CD4-positive, alpha-beta T cell treated with Interferon alpha-2 for 1 hour (primary cell): ENCODE measurements at places on chromosomes 16 and 17.

- DNase-seq = no peak
Observed at GRCh38 chr16:90018652-90019542, at the start of gene DBNDD1. DBNDD1 (minus strand) TSS chr16:90019456; CDS start chr16:90019341, 115 bp downstream.

DNA sequence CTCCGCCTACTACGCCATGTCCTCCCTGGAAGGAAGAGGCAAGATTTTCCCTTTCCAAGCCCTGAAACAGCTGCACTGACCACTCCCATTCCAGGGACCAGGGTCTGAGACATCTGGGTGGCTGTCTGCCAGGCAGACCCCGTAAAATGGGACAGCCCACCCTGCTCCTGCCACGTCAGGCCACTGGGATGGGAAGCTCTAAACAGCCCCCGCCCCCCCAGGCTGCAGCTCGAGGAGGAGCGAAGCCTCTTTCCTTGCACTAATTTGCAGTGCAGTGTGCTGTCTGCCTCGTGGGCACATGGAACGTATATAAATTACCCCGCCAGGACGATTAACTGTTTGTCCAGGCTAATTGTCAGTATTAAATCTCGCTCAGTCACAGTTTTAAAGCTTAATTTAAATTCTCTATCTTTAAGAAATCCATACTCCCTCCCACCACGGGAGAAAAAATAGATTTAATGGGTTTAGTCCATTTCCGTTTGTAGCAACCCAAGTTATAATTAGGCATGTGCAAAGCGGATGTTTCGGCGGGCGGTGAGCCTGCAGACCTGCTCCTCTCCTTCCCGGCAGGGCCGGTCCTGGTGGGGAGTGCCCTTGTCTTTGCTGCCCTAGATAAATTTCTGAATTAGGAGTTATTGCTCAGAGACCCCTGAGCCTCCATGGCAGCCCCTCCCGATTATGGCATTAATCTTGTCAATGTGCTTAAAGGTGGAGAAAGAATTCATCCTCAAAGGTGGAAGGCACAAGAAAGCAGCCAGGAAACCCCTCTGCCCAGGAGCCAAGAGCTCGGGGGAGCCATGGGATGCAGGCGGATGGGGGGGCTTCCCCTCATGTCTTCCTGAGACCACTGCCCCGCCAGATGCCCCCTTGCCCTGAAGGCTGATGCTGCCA lies 268.0 kb upstream of the TNRC6C start:
- no peak for DNase-seq

GRCh38 chr17:11996722-11997146 lies 541 bp downstream of the ZNF18 start:
- peak; percentile 57 for DNase-seq

DNA sequence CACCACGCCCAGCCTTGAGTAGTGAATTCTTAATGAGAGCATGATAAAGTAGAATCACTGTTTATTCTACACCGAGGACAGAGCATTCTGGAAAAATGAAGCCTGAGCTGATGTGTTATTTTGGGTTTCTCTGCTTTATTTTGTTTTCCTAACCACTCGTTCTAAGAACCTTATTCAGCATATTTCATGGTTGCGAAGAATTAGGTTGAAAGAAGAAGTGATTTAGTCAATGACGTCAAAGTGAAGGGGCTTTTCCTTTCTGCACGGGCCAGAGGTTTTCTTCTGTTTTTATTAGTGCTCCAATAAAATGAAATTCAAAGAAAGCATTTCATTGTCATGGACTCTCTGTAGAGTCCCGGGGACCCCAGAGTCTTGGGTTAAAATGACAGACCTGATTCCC lies 178.5 kb downstream of the MAF start:
- no peak for DNase-seq

DNA sequence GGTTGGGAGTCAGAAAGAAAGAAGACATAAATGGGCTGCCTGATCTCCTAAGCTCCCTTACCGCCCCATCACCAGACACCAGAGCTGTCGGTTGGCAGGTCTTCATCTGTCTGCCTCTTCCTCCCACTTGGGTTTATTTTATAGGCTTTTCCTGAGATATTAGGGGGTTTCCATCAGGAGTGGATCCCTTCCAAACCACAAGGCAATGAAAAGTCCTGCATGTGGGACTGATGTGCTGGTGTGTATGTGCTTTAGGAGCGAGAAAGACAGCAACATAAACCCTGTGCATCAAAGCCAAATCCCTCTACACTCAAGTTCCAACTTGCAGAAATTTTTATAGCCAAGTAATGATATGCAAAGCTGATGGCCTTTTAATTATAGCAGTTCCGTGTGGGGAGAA lies 389.5 kb downstream of the SLC39A11 start:
- DNase-seq = no peak

GRCh38 chr17:62105357-62105756 lies 40.3 kb upstream of the MED13 start:
- no peak for DNase-seq

- no peak for DNase-seq
Observed at GRCh38 chr16:68081861-68082628, 3.1 kb upstream of the NFATC3 start.
